ENCODE measurements at places on chromosomes 4 and X.

GRCh38 chrX:8504451-8504850 lies 39.8 kb downstream of the VCX3B start:
- DNase-seq, result no peak

GRCh38 chr4:153579410-153579809 lies 104.7 kb upstream of the TLR2 start:
- DNase-seq, result no peak

DNA sequence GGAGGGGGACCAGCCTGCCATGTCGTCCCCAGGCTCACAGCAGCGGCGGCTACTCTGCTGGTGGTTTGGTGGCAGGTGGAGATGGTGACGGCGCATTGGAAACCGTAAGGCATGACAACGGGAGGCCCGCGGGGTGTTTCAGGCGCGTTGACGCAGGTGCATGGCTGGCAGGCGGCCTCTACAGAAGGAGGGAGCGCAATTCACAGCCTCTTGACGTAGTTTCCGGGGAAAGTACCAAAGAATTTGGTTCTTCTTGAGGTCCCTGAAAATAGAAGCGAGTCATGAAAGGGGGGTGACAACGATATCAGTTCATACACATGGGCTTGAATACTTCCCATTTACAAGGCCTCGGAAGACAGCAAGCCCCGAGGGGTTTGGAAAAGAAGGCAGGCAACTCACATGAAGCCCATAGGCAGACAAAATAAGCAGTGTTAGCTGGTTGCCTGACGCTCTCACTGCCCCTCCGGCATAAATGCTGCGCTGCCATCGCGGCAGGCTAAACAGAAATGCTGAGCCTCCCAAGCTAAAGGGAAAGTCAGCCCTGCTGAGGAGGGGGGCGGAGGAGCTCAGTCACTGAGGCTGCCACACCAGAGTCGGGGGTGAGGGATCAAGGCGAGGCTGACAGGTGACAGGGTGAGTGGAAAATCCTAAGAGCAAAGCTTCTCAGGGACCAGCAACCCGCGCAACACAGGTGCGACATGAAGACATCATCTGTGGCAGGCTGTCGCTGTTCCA lies 52.3 kb upstream of the PDLIM3 start:
- peak; percentile 38 for DNase-seq

- no peak for DNase-seq
These were observed 133.4 kb upstream of the MSX1 start for GRCh38 chr4:4726051-4726450.

- DNase-seq, result no peak
These were observed 216.3 kb upstream of the LEF1 start for GRCh38 chr4:108385076-108385475.

DNA sequence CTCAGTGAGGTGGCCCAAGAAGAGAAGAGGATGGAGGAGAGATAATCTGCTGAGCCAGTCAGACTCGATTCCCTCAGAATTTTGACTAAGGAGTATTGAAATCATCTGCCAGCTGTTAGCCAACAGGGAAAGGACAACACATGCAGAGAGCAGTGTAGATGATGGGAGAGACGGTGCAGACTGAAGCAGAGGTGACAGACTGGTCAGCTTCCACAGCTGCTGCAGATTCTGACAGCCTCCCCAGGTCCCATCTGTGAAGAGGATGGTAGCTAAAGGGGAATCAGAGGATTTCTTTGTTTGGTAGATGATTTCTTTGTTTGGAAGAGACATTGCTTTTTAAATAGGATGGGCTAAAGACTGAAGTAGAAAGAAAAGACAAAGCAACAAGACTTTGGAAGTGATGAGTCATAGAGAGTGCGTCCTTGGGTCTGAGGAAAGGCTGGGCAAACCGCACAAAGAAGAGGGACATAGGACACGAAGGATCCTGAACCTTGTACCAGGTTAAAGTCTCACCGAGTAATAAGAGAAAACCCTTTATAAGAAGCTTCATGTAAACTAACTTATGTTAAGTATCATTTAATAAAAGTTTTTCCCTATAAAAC lies 27.6 kb downstream of the INTU start:
- DNase-seq, result no peak

GRCh38 chr4:110678517-110679227 lies 55.8 kb upstream of the PITX2 start:
- DNase-seq, result no peak

- no peak for DNase-seq
These were observed 20.1 kb downstream of the SLC7A11 start for GRCh38 chr4:138222046-138222445.

DNA sequence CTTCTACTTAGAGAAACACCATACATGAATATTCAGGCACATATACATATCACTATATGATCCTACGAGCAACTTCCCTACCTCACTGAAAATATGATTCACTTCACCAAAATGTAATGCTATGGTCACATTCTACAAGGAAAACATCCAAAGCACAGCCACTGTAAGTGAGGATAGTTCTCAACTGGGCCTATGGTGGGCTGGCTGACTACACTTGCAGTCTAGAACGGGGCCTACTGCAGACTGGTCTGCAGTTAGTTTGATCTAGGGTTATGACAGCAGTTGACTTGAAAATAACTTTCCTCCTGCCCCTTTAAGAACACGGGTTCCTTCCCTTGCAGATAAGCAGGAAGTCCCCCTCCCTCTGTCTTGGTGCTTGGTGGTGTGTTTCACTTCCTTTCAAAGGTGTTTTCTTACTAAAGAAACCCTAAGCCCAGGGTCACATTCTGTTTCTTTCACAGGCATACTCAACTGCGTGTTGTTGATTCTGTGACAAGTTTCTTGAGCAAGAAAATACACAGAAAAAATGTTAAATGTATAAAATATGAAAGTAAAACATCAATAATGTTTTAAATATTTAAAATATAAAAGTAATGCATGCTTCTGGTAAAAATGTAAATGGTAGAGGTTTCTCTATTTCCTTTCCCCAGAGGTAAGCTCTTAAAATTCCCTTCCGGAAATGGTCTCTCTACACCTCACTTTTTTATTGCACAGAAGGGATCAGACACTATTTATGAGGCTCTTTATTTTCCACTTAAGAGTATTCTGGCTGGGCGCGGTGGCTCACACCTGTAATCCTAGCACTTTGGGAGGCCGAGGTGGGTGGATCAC lies 18.0 kb upstream of the TMSB4X start:
- no peak for DNase-seq

- DNase-seq, result no peak
These were observed 27.2 kb downstream of the RASL11B start for GRCh38 chr4:52889354-52889753.

DNA sequence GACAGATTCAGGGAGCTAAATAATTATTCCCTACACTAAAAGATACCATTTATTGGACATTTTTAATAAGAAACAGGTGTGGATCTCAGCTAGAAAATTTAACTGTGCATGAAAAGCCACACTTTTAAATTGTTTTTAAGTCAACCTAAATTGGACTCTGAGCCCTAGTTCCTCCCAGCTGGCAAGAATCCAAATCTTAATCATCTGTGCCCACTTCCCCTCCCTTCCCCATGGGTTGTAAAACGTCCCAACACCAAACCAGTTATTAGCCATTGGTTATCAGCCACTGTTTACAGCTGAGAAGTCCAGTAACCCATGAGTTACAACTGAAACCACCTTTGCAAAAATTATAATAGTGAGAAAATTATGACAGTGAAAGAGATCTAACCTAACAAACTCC lies 125.6 kb upstream of the S100G start:
- no peak for DNase-seq

DNA sequence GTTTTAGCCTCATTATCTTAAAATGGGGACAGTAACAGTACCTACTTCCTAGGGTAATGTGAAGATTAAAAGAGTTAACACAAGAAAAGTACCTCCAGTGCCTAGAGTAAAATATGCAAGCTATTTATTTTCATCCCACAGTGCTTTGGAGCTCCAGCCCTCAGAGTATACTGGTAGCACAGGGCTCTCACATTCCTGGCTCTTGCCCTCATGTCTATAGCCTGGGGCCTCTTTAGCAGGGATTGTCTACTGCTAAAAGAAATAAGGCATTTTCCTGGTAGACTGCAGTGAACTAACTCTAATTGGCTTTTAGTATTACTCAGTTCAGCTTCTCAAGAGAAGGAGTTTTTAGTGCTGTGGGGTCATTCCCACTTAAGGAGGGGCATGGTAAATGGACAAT lies 60.8 kb downstream of the RRAGB start:
- no peak for DNase-seq

DNA sequence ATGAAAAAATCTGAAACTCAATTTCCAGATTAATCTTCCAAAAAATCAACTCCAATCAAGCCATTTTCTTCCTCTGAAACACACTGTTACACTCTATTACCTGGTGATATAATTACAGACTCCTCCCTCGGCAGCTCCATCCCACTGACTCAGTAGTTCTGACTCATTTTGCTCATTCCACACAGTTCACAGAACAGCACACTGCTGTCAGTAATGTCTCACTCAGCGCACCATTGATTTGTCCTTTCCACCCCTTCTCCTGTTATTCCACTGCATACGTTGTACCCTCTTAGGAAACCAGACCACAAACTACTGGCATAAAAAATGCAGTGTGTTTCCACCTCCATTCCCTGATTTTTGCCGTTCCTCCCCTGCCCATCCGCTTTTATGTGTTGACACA lies 212.7 kb downstream of the SLIT2 start:
- no peak for DNase-seq
